ENCODE measurements at places on chromosomes 3 and 15.

- DNase-seq = no peak
These were observed 5.7 kb downstream of the CHST13 start for GRCh38 chr3:126529585-126530170.

DNA sequence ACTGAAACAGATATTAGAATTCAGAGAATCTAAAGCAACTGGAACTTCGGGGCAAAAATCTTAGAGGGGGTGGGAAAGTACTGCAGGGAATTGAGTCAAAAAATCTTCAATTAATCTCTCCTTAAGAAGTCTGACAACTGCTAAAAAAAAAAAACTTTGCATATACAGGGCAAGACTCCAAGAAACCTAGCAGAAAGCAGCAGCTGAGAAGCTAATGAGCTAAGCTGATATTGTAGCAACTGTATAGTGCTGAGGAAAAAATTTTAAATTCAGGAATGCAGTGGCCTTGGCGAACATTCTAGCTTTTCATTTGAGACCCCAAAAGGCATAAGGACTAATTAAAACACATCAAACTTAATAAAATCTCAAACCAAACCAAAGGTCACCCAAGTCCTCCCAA lies 113.6 kb downstream of the SCAPER start:
- DNase-seq = no peak

- DNase-seq = no peak
These were observed 166.6 kb downstream of the MCTP2 start for GRCh38 chr15:94398001-94398400.

GRCh38 chr15:101009176-101009575 lies 90.0 kb downstream of the LRRK1 start:
- DNase-seq = no peak

- DNase-seq = no peak
These were observed 139.0 kb upstream of the SLC2A2 start for GRCh38 chr3:171165499-171165921.

GRCh38 chr15:39591141-39591895 lies 10.4 kb downstream of the THBS1 start:
- no peak for DNase-seq

- DNase-seq = no peak
These were observed 26.6 kb downstream of the USP50 start for GRCh38 chr15:50519740-50520425.

GRCh38 chr15:89349206-89349558 lies 14.6 kb upstream of the POLG start:
- DNase-seq = no peak

DNA sequence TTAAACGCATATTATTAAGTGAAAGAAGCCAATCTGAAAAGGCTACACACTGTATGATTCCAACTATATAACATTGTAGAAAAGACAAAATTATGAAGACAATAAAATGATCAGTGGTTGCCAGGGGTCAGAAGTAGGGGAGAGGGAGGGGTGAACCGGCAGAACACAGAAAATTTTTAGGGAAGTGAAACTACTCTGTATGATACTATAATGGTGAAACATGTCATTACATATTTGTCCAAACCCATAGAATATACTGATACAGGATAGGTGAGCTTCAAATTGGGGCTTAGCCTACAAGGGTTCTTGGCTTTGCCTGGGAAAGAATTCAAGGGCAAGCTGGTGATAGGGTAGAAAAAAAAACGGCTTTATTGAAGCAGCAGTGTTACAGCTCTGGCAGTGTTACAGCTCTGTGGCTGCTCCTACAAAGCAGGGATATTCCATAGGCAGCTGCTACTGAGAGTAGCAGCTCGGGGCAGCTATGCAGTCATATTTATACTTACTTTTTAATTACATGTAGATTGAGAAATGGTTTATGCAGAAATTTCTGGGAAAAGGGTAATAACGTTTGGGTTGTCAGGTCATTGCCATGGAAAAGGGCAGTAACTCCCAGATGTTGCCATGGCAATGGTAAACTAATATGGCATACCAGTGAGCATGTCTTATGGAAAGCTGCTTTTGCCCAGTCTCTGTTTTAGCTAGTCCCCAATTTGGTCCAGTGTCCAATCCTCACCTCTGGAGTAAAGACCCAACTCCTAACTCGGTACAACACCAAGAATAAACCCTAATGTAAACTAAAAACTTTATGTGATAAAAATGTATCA lies 125.1 kb upstream of the SLC25A36 start:
- no peak for DNase-seq

GRCh38 chr3:125367403-125368230 lies 7.5 kb downstream of the ZNF148 start:
- no peak for DNase-seq

GRCh38 chr15:60299452-60300047 lies 98.2 kb downstream of the ANXA2 start:
- peak; percentile 91 for DNase-seq

DNA sequence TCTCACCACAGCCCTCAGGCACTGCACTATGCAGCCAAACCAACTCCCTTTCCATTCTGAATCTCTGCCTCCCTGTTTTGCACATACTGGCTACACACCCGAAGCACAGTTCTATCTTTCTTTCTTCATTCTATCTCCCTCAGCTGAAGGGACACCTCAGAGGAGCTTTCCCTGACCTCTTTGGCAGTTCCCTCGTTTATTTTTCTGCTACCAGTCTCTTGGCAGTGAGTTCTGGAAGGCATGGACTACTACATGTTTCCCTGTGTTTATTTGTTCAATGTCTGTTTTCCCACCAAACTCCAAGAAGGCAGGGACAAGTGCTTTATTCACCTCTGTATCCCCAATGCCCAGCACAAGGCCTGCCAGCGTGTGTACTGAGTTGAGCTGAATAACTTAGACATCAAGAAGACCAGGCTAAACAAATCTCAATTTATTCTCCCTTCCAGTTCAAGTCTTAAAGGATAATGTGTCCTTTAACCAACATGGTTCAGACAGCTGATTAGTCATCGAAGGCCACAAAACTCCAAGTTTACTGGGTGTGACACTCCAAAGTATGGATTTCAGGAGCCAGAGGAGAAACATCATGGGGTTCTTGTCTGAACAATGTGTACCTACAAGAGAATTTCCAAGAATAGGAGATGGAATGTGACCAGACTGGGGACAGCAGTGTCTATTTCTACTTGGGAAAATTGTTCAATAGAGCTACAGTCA lies 260.1 kb upstream of the CTNNB1 start:
- DNase-seq = no peak

DNA sequence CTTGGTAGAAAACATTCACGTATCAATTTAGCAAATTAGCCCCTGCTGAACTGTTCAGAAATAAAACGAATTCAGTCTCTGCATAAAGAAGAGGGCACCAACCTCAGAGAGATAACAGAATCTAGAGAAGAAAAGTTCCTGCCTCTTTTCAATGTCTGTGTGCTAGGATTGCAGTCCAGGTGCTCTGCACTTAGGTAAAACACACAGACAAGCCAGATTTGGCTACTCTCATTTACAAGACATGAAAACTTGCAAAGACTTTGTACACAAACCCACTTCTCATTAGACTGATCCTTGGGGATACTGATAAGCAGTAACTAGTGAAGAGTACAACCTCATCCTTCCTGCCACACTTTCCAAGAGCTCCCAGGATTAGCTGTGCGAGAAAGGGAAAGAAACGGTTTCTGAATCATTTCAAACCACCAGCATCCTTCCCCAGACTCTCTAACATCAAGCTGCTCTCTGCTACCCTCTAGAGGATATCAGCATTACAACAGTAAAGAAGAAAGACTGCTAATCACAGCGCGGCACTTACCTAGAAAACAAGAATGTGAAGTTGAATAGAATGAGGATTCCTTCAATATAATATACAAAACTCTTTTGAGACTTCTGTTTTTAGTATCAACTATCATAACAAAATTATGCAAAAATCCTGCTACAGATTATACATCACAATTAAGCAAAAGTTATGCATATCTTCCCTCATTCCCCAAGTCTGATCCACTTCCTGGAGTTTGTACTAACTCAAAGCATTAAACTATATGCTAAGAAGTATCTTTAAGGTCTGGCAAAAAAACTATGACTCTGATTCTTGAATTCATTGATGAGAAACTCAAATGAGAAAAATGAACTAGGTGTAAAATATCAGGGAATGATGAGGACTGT lies 306.4 kb downstream of the MAGI1 start:
- DNase-seq = no peak

- no peak for DNase-seq
These were observed 6.0 kb downstream of the MINDY2 start for GRCh38 chr15:58777107-58777506.

Measured in DMS153 (cell line).